ENCODE measurements at places on chromosomes 16 and 17. TPM values are rescaled to one million over a fixed set of nuclear protein-coding genes. Genes with fewer than 3 reads are reported as not detected.

Gene IKZF3
- 0.29 TPM for total RNA-seq

- H3K36me3 ChIP-seq: peaks cover 3% of the 10 kb centered on the region
- peaks cover 41% of the 10 kb centered on the region for H3K4me1 ChIP-seq
- H3K27ac ChIP-seq: peak overlapping the region; percentile 80
- no peaks in the 10 kb centered on the region for H3K27me3 ChIP-seq
- H3K4me3 ChIP-seq: no peak overlapping the region
- no peak for DNase-seq
Measured at GRCh38 chr16:55499281-55499680, 9.6 kb upstream of the LPCAT2 start.

- no peak overlapping the region for H3K4me3 ChIP-seq
- no peak for DNase-seq
- H3K36me3 ChIP-seq: no peaks in the 10 kb centered on the region
- no peak overlapping the region for H3K27ac ChIP-seq
- no peaks in the 10 kb centered on the region for H3K27me3 ChIP-seq
Measured at GRCh38 chr17:81383504-81384421, 11.5 kb upstream of the BAHCC1 start.

DNA sequence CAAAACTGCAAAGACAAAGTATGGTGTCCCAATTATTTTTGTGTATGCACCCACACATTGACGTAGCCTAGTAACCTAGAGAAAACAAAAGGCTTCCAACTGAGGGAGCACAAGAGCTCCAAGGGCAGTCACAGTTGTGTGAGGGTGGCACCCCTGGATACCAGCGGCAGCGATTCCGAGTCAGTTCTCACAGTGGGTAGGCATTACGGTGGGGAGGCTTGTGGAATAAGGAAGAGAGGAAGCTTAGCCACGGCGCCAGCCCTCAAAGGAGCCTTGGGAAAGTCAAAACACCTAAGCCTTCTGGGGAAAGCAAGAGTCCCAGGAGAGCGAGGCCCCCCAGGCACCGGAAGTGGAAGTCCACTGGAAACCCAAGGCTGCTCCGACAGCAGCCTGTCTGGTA is 31.0 kb upstream of the ADCY9 start:
- peaks cover 3% of the 10 kb centered on the region for H3K36me3 ChIP-seq
- no peak overlapping the region for H3K4me3 ChIP-seq
- DNase-seq: no peak
- H3K27me3 ChIP-seq: no peaks in the 10 kb centered on the region

- no peak overlapping the region for H3K27ac ChIP-seq
- no peak overlapping the region for H3K4me3 ChIP-seq
- H3K4me1 ChIP-seq: no peaks in the 10 kb centered on the region
- peaks cover 15% of the 10 kb centered on the region for H3K27me3 ChIP-seq
- no peak for DNase-seq
Measured at GRCh38 chr17:75712446-75712845, 8.8 kb upstream of the ITGB4 start.
